ENCODE measurements at places on chromosomes 2 and 18.

DNA sequence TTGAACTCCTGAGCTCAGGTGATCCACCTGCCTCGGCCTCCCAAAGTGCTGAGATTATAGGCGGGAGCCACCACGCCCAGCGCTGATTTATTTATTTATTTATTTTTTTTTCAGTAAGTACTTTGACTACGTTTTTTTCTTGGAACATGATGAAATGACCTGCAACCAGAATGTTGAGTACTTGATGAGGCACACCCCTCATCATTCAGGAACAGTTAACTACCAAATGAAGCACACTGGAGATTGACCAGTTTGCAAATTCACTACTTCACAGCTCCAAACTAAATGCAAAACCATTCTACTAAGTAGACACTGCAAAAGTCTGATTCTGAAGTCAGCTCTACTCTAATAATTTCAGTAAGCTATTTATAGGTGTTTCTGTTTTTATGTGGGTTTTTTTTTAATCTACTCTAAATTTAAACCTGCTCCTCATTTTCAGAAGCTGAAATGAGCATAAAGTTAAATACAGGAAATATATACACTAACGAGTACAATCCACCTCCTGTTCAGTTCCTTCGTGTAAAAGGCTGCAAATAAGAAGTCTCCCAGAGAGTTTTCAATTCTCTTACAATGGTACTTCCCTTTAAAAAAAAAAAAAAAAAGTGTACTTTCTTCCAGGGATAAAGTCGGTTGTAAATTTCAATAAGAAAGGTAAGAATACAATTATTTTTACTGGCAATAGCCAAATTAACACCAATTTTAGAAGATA lies 1.4 kb downstream of the GFPT1 start:
- no peak for DNase-seq

DNA sequence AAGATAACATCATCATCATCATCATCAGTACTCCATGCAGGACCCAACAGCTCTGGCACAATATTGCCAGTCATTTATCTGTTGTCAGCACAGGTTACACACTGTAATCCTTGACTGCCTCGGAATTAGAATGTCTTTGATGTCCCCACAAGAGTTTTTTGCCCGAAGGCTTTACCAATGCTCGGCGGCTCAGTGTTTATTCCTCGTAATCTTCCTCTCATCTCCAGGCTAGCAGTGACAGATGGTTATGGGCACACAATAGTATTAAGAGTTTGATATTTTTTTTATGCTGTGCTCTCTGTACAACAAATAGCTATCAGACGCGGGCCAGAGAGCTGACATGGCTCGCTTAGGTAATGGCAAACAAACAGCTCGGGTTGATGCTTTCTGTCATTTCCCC lies 515.2 kb downstream of the ZEB2 start:
- DNase-seq, result no peak

DNA sequence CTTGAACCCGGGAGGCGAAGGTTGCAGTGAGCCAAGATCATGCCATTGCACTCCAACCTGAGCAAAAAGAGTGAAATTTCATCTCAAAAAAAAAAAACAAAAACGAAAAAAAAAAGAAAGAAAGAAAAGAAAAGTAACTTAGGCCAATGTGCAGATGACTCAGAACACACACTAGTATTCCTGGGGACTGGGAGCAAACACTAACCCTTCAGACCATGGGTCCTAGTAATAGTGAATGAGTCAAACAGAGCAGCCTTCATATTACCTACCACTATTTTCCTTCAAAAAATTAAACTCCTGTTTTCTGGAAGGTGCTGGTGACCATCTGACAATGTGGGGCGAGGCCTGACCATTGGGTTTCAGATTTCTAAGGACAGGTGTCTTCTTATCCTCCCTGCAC lies 253.4 kb downstream of the PIEZO2 start:
- DNase-seq, result no peak

GRCh38 chr18:23226391-23226790 lies 91.1 kb downstream of the CABLES1 start:
- DNase-seq, result no peak

- no peak for DNase-seq
Observed at GRCh38 chr2:204264621-204265140, 280.6 kb upstream of the PARD3B start.

DNA sequence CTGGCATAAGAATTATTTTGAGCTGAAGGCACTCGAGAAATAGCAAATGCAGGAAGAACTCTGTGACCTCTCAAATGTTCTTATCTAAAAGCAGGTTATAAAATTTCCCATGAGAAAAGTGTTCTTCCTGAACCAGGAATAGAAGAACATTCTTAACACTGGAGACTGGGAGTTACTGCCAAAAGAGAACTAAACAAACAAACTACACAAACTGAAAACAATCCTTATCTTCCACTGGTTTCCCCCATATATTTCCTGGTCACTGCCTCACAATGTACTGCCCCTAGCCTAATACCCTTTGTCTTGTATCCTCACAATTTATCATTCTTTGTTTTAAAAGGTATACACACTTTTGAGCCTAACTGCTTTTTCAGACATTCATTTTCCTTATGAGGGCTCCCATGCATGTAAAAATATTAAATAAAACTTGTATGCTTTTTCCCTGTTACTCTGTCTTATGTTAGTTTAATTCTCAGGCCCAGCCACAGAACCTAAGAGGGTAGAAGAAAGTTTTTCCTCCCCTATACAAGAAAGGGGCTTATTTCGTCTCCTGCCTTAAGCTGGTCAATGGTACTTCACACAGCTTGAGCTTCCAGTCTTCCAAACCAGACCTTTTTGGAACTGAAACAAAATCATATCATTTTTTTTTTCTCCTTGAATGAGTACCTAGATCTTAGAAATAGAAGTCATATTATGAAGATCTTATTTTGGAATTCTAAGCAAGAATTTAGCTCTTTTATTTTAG lies 110.6 kb downstream of the MSTN start:
- no peak for DNase-seq

DNA sequence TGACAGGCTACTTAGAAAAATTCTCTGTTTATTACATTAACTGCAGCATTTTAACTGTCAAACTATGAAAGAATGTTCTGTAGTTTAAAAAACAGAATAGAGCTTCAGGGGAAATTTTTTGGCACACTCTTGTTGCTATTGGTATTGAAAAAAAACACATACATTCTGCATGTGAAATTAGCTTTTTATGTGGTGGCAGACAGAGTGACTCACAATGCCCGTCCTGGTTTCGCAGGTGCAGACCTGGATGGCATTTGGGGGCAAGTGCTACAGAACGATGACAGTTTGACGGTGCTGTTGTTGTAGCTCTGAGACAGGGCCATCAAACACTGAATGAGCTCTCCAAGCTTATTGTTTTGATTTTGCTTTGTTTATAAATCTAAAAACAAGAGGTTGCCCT lies 105.0 kb upstream of the MAP3K20 start:
- DNase-seq, result no peak

GRCh38 chr2:102789349-102790090 lies 27.7 kb downstream of the TMEM182 start:
- DNase-seq, result no peak

DNA sequence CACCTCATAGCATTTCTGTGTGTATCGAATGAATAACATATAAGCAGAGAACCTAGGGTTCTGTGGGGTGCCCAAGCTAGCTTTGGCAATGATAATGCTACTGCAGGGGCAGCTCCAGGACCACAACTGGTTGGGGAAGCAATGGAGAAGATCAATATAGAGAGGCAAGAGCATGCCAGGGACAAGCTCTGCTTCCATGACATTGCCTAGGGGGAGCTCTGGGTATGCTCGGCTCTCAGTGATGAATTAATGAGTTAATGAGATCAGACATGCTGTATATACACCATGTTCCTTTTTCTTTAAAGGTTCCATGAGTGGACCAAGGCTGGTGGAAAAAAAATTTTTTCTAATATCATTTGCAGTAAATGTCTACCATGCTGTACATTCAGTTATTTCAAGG lies 618.4 kb downstream of the BCL11A start:
- DNase-seq, result no peak

DNA sequence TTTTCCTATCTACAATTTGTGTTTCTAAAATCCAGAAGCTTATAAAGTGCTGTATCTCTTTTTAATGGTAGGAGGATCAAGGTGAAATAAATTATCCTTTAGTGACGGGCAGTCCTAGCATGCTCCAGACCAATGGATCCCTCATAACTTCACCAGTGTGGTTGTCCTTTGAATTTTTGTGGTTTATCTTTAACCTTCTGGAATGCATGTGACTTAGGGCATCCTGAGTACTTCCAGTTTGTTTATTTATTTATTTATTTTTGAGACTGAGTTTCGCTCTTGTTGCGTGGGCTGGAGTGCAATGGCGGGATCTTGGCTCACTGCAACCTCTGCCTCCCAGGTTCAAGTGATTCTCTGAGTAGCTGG lies 40.4 kb downstream of the NUP35 start:
- DNase-seq, result no peak

GRCh38 chr18:24126155-24126961 lies 12.5 kb upstream of the CABYR start:
- DNase-seq, result no peak

- DNase-seq, result no peak
Observed at GRCh38 chr2:6835467-6835866, 30.2 kb downstream of the CMPK2 start.

GRCh38 chr2:56001947-56002346 lies 78.4 kb upstream of the EFEMP1 start:
- DNase-seq, result no peak

DNA sequence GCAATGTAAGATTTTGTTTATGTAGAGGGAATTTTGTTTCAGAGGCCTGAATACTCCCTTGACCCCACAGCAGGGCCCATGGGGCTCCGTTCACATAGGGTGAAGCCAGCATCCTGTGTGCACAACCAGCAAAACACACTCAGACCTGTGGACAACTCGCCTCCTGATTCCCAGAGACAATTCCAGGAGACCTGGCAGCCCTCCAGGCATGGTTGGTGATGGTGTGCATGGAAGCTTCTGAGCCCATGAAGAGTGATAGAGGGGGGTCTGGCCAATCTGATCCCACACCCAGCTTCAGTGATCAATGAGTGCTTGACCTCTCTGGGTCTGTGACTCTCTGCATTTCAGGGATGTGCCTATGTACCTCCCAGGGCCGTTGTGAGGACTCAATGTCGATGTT lies 91.0 kb upstream of the RAB6C start:
- no peak for DNase-seq

DNA sequence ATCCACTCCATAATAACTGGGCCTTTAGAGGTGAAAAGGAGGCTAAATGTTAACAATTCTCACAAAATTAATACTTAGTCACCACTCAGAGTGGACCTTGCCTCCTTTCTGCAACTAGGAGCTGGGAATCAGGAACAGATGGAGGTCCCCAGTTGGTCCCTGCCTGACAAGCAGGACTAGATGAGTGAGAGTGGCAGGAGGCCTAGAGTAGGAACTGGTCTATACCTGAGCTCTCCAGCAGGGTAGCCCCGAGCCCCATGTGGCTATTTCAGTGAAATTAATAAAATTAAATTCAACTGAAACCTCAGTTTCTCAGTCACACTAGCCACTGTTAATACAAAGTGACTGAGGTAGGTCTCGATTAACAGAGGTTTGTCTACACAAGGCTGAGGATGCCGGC lies 150.5 kb downstream of the MYO5B start:
- no peak for DNase-seq

DNA sequence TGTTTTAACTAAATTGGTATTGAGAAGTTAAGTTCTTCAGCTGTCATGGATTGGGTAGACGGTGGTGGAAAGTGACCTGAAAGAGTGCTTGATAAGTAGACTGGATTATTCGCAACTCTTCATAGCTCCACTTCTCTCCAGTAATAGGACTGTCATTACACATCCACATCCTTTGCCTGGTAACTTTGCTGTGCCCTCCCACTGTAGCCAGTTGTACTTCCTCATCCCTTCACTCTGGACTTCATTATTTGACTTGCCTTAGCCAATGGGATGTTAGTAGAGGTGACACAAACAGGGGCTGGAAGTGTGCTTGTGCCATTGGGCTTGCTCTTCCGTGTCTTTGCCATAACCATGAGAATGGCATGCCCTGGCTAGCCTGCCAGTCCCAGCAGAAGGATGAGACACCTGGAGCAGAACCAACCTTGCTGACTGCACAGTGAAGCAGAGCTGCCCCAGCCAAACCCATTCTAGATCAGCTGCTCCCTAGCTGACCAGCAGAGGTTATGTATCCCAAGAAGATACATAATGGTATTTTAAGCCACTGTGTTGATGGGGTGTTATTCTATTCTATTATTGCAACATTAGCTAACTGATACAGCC lies 16.9 kb downstream of the QPCT start:
- DNase-seq, result no peak

- DNase-seq, result no peak
Observed at GRCh38 chr18:24270358-24270936, 127.2 kb downstream of the OSBPL1A start.

GRCh38 chr2:48162742-48163141 lies 256.4 kb upstream of the FBXO11 start:
- DNase-seq, result no peak

GRCh38 chr2:140154271-140154670 lies 1374.1 kb upstream of the NXPH2 start:
- no peak for DNase-seq

DNA sequence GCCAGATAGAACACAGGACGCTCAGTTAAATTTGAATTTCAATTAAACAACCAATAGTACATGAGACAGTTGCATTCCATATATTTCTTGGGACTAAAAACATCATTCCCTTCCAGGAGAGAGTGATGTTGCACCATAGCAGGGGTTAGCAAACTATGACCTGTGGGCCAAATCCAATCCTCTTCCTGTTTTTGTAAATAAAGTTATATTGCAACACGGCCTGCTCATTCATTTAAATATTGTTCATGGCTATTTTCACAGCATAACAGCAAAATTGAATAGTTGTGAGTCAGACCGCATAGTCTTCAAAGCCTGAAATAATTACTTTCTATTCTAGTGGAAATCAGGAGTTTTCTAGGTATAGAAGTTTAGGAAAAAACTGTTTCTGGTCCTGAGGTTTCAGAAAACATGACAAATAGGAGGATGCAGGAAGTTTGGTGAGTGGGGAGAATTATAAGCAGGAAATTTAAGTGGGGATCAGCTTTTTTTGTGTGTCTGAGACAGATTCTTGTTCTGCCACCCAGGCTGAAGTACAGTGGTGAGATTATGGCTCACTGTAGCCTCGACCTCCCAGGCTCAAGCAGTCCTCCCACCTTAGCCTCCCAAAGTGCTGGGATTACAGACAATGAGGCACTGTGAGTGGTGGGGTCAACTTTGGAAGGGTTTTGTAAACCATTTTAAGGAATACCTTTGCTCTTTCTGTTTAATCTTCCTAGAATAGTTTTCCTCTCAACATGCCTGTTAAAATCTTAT lies 131.5 kb downstream of the SOCS6 start:
- DNase-seq, result no peak

DNA sequence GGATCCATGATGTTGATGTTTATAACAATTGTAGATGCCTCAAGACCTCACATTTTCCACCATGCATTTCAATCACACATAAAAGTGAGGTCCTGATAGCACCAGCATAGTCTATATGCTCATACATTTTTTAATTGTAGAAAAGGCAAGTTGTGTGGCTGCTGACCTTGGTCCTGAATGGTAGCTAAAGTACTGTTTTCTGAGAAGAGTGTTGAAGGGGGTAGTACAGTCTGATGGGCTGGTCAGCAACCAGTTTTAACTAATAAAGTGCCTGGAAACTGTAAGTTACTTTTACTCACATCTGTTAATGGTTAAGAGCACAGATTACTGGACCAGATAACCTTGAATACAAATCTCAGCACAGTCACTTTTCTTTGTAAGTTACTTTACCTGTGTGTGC lies 15.9 kb downstream of the ZNF638 start:
- no peak for DNase-seq

- no peak for DNase-seq
Observed at GRCh38 chr2:230935130-230935430, 10.0 kb upstream of the GPR55 start.

GRCh38 chr18:57555134-57555533 lies 31.4 kb downstream of the FECH start:
- DNase-seq, result no peak
